ENCODE measurements at places on chromosomes 7 and 10.
A peak's percentile ranks its signal among the peaks of the same experiment; 100 is the strongest.

DNA sequence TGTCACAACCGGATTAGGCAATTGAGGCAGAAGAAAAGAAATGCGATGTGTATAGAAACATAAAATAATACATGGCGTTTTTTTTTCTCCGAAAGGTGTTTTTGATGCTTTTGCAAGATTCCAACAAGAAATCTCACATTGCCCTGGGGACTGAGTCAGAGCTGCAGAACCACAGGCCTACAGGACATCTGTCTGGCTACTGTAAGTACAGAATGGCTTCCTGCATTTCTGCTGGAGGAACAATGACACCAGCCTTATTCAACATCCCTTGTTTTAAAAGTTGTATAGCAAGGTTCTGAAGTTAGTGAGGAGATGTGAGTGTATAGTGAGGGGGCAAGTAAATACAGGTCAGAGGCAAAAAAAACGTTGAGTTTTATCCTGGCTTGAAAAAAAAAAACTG is 256.4 kb downstream of the ABCA13 start:
- no peak for DNase-seq

DNA sequence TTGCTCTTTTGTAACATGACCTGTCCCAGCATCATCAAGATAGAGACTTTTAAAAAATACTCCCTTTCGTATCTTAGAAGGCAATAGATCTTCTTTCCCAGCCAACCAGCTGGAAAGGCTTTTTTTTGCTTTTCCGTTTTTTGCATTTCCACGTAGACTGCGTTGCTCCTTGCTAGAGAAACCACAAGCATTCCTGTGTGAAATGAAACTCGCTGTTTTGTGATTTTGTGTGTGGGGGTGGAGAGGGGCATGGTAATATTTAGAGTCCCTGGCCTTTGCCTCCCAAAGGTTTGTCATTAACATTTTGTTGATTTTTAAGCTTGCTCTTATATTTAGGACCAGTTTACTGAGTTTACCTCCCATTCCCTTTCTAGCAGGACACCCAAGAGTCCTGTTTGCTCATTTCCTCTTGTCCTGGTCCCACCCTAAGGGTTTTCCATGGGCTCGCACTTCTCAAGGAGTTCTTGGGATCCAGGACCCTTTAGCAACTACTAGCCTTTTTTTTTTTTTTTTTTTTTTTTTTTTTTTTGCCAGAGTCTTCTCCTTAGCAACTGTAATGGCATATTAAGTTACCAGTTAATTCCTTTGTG is 243.6 kb downstream of the BICC1 start:
- DNase-seq: no peak

DNA sequence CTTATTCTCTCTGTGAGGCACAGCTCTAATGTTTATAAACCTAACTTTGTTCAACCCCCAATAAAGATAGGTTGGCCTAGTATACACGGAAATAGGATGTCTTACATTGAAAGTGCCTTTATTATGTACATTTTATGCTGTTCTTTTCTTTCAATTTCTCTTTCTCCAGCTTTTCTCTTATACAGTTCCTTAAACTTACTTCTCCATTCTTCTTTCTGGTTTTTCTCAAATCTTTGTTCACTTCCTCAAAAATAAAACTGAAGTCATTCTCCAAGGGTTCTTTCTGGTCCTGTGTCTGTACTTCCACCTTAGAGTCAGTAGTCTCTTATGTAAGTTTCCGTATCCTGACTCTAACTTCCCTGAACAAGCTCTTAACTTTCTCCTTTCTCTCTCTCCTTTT is 29.2 kb upstream of the NAMPT start:
- DNase-seq: no peak

GRCh38 chr7:20359341-20359963 is 28.8 kb downstream of the ITGB8 start:
- DNase-seq: no peak

DNA sequence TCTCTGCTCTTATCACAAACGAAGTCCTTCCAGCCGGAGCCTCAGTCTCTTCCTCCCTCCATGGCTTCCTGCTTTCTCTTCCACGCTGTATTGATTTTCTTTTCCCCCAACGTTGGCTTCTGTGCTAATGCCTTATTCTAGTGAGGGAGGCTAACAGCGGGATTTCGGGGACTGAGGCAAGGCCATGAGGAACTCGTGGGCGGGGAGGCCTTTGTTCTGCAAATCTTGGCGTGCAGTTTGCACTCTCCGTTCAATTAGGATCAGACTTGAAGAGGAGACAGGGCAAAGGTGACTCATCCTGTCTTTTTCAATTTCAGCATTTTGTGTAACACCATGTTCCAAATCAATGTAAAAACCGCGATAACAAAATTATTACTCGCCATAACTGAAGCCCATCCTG is 25.3 kb downstream of the EN2 start:
- no peak for DNase-seq

- no peak for DNase-seq
These were observed 24.2 kb downstream of the STRA8 start for GRCh38 chr7:135257790-135258189.

- no peak for DNase-seq
These were observed 18.1 kb downstream of the STRA8 start for GRCh38 chr7:135251496-135252391.

DNA sequence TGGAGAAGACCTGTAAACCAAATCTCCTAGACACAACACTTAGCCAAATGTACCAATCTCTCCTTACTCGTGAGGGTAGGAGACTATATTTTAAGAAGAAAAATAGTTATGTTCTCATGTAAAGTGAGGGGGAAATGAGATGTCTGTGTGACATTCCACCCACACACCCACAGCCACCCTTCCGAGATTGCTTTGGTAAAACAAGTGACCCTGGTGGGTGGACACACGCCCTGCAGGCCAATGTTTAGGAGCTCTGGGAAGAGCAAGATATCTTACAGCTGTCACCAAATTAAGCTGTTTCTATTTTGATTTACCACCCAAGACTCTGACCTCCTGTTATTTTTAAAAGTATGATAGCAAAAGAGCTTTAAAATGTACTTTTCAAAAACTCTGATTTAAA is 147.2 kb upstream of the PFKP start:
- no peak for DNase-seq

GRCh38 chr7:129569811-129570215 is 41.7 kb upstream of the NRF1 start:
- DNase-seq: no peak

DNA sequence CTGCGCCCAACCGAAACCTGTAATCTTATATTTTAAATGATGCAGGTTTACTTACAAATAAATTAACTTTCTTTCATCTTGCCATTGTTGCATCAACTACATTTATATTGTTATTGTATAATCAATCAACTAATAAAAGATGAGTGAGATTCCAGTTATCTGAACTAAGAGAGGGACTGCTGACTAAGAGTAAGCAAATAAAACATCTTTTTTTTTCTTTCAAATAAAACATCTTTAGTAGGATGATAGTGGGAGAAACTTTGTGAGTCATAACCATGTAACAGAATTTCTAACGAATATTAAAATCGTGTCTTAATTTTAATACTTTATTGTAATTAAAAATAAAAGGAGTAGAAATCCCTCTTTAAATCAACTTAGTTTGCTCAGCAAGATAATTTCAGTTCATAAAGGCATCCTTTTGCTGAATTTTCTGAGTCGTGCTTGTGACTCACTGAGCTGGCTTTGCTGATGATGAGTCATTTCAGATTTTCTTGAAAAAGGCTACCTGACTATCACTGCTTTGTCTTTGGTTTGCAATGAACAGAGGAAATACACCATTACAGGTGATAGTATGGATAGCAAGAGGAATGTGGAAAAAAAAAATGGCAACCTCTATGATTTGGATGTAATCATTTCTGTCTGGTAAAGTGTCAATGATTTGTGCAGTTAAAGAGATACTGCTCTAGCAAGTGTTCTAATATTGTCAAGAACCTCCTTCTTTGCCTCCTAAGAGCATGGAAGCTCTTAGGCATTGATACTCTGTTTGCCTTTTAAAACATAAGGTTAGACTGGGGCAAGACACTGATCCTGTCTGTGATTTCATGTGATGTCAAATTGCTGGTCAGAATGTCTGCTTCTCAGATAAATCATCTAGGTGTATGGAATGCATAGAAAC is 119.5 kb downstream of the GPR158 start:
- no peak for DNase-seq

GRCh38 chr10:96560966-96561887 is 25.6 kb downstream of the TM9SF3 start:
- no peak for DNase-seq

DNA sequence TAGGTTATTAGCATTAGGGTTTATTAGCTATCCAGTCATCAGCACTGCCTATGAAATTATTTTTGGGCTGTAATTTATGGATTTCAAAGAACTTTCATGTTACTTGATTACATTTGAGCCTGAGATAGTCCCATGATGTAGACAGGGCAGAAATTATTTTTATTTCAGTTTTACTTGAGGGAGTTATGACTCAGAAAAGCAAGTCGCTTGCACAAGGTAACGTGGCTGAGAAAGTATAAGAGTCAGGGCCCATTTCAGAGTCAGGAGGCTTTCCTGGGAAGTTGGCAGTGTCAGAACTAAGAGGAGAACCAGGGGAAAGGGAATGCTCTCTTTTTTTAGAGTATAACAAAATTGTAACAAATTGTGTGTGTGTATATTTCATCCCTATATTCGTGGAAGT is 16.5 kb downstream of the GATA3 start:
- no peak for DNase-seq

- no peak for DNase-seq
These were observed 75.9 kb downstream of the CCNY start for GRCh38 chr10:35412003-35412723.

GRCh38 chr7:157494506-157495176 is 157.8 kb downstream of the DNAJB6 start:
- DNase-seq: peak; percentile 47

DNA sequence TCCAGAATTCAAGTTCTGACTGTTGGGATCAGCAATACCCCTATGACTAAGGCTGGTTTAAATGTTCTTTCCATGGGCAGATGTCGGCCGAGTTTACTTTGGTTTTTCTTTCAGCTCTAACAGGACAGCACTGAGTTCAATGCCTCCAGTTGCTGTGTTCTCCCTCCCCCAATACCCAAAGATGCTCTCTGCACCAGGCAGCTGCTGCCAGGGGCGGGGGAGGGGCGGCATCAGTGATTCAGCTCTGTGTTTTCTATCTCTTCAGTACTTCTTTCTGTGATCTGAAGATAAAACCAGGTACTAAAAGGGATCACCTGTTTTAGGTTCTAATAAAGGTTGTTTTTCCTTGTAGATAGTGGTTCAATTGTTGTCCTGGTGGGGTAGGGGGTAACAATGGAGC is 576.7 kb upstream of the POT1 start:
- no peak for DNase-seq

DNA sequence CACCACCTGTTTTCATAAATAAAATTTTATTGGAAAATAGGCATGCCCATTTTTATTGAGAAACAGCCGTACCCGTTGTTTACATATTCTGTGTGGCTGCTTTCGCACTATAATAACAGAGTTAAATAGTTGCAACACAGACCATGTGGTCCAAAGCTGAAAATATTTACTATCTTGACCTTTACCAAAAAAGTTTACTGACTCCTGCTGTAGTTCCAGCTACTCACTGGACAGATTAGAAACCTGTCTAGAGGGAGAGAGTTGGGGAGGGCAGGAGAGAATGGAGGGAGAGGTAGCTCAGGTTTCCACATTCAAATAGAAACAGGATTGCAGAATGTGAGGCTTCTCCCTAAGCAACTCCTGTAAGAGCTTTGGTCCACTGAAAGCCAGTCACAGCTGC is 55.1 kb upstream of the GLCCI1 start:
- no peak for DNase-seq

DNA sequence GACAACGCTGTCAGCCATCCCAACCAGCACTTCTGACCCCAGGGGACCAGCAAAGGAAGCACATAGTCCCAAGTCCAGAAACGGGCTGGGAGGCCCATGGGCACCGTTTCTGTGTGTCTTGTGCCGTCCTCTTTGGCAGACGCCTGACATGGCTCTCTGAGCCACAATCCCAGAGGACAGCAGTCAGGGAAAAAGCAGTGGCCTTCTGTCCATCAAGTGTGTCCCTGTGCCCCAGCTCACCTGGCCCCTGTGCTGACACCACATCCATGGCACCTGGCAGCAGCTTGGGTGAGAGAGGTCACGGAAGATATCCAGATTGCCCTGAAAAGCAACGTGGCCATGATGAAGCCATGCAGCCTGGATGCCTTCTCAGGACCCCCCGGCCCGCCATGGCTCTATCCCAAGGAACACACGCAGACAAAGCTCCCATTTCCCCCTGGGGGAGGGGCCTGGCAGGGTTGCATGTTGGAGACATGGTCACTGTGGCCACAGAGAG is 38.1 kb upstream of the ANTXRL start:
- DNase-seq: no peak

GRCh38 chr7:53151496-53151895 is 116.1 kb downstream of the POM121L12 start:
- no peak for DNase-seq

GRCh38 chr7:29146057-29146706 is at the start of gene CPVL:
Gene CPVL (minus strand): TSS chr7:29146537. CDS start chr7:29121061, 25,476 bp downstream.
- DNase-seq: peak; percentile 18

GRCh38 chr7:38451840-38452239 is 178.4 kb upstream of the TARP start:
- no peak for DNase-seq

DNA sequence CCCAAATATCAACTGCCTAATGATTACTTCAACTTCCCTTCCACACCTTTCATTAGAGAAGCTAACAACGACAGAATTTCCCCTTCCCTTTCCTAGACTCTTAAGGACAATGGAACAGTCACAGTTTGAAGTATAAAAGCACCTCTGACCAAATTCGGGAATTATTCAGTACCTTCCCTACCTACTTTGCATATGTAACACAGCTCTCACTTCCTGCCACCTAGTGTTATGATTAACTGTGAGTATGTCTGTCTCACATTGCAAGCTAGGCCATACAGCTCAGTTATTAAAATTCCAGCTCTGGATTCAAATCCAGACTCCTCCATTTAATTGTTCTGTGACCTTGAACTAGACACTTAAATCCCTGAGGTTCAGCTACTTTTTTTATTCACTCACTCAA is 44.8 kb upstream of the HPSE2 start:
- DNase-seq: no peak

GRCh38 chr10:6796231-6796630 is 216.2 kb upstream of the PRKCQ start:
- no peak for DNase-seq

- no peak for DNase-seq
These were observed 306.9 kb downstream of the ELMO1 start for GRCh38 chr7:37141742-37142141.

GRCh38 chr10:33616956-33617355 is 282.5 kb upstream of the NRP1 start:
- DNase-seq: no peak

- no peak for DNase-seq
These were observed 13.2 kb upstream of the ZNF862 start for GRCh38 chr7:149824748-149825566.

GRCh38 chr10:67802767-67803538 is 35.0 kb downstream of the DNAJC12 start:
- no peak for DNase-seq

DNA sequence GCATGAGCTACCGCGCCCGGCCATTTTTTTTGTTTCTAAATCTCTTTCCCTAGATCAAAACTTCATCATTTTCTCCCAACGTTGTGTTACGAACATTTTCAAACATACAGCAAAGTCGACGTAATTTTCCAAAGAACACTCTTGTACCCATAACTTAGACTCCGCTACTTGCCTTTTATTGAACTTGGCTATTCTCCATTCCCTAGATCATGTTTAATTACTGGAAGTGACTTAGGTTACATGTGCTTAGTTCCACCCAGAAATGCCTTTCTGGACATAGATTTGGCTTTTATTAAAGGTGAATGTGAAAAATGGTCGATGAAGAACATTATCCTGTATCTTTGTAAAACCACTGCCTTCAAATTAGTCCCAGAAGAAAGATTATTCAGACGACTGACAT is 25.4 kb downstream of the DYNC2I1 start:
- no peak for DNase-seq

Data from posterior cingulate gyrus (tissue), 11 donors.